ENCODE measurements at places on chromosomes 5 and 9.

DNA sequence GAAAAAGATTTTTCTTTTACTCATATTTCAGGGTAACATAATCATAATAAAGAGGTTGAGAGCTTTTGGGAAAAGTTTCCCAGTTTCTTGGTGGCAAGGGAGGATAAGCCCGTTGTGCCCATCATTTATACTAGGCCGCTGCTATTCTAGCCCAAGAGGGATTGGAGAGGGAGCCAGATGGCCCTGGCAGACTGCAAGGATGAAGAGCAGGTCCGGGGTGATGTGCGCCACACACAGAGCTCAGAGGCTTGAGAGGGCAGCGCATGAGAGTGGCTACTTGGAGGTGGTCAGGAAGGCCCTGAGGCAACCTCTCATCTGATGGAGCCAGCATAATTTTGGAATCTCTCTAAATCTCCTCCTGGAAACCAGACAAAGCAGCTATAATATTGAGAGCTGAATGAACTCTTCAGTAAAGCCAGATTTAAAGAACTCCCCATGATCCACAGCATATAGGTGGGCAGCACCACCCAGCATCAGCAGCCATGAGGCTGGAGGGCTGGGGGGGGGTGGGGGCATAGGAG, 110.1 kb downstream of the MED27 start:
- DNase-seq, result no peak

DNA sequence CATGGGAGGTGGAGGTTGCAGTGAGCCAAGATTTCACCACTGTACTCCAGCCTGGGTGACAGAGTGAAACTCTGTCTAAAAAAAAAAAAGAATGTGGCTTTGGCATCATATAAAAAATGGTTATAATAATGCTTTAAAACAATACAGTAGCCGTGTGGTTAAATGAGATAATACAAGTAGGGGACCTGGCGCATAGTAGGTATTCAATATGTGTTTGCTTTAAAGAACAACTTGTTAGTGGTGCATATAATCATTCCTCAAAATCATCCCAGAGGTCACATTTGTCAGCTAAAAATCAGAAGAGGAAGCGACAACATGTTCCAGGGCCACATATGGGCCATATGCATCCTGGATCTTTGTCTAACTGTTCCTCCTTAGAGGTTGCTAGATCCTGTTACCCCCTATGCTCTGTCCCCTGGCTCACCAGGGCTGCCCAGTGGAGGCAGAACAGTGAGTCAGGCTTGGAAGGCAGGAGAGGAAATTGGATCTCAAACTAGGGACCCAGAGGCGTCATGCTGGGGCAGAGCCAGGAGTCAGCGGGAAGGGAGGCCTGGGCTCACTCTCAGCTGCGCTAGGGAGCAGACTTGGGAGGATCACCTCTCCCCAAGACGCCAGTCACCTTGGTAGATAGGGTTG, 27.7 kb downstream of the LHX6 start:
- DNase-seq, result no peak

- no peak for DNase-seq
Measured at GRCh38 chr9:98374385-98375051, 119.1 kb upstream of the TBC1D2 start.

DNA sequence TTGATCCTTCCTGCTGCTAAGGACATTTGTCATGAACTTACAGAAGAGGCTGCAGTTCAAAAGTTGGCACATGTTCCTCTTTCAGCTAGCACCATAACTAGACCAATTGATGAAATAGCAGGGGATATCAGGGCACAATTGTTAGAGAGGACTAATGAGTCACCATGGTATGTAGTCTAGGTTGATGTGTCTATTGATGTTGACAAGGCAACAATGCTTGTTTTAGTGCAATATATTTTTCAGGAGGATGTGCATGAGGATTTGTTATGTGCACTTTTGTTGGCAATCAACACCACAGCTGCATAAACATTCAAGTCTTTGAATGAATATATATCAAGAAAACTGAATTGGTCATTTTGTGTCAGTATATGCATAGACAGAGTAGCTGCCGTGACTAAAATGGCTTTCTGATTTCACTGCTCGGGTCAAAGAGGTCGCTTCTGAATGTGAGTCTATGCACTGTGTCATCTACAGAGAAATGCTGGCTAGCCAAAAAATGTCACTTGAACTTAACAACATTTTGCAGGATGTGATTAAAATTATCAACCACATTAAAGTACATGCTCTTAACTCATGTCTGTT, 68.0 kb downstream of the FGF10 start:
- DNase-seq, result no peak

- peak; percentile 76 for DNase-seq
Measured at GRCh38 chr5:179060116-179061008, at the start of gene ZNF354C. ZNF354C (plus strand) TSS chr5:179060373; CDS start chr5:179062069, 1,696 bp downstream.

DNA sequence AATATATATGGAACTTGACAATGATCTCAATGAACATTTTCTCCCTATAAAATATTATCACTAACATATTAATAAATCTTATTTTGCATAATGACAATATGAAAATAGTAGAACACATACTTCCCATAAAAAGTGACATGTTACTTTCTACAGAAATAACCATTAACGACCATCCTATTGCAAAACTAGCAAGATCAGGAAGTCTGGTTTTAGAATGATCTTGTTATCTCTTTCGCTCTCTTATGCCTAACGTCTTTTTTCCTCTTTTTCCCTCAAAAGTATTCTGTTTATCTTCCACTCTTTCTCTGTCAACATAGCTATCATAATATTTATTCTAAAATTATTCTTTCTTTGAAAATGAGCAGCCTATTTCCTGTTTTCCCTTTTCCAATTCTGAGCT, 21.6 kb upstream of the C5orf46 start:
- DNase-seq, result no peak

GRCh38 chr5:126066836-126067235, 356.4 kb upstream of the GRAMD2B start:
- no peak for DNase-seq

DNA sequence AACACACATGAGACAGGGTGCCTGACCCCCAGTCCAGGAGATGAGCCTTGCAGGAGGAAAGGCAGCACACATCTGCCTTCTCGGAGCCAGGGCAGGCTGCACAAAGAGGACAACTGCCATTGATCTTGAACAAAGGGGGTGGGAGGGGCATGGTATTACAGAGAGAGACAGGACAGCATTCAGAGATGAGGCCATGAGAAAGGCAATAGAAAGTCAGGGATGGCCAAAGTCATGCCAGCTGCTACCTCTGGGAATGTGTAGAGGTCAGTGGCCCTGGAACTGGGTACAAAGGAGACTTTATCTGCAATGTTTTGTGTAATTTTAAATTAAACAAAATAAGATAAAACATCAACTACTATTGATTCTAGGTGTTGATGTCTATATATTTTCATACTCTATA, 43.2 kb downstream of the WDR36 start:
- DNase-seq, result no peak

GRCh38 chr9:129714511-129715061, 38.3 kb downstream of the PTGES start:
- no peak for DNase-seq

Data from tibial nerve (tissue), 4 donors.